ENCODE measurements at places on chromosomes 7 and 10. TPM values are rescaled to one million over a fixed set of nuclear protein-coding genes. Genes with fewer than 3 reads are reported as not detected.

Gene VAX1
- not detected for total RNA-seq

DNA sequence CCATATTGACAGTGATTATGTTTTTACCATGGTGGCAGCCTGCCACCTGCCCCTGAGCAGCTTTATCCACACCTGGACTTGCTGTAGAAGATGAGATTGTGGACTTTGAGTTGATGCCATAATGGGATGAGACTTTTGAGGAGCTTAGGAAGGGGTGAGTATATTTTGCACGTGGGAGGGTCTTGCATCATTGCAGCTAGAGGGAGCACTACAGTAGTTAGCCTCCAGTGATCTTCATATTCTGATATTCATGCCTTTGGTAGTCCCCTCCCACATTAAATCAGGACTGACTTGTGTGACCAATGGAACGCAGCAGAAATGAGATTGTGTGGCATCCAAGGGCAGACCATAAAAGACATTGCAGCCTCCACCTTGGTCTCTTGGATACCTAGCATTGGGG, 18.2 kb upstream of the COL13A1 start:
- no peak overlapping the region for H3K27ac ChIP-seq
- no peaks in the 10 kb centered on the region for H3K27me3 ChIP-seq
- H3K4me1 ChIP-seq: no peaks in the 10 kb centered on the region
- H3K36me3 ChIP-seq: no peaks in the 10 kb centered on the region

GRCh38 chr10:43665054-43665453, 16.4 kb upstream of the ZNF32 start:
- no peaks in the 10 kb centered on the region for H3K36me3 ChIP-seq
- DNase-seq: no peak
- no peak overlapping the region for H3K27ac ChIP-seq
- no peak overlapping the region for H3K4me3 ChIP-seq
- H3K4me1 ChIP-seq: no peaks in the 10 kb centered on the region
- no peaks in the 10 kb centered on the region for H3K27me3 ChIP-seq

- peak; percentile 70 for DNase-seq
- H3K4me3 ChIP-seq: peak overlapping the region; percentile 53
- no peaks in the 10 kb centered on the region for H3K27me3 ChIP-seq
- peak overlapping the region; percentile 66 for H3K27ac ChIP-seq
- no peaks in the 10 kb centered on the region for H3K36me3 ChIP-seq
Measured at GRCh38 chr7:27113991-27114769, 11.7 kb upstream of the HOXA2 start.
